Activated CD4-positive, alpha-beta T cell treated with anti-CD3 and anti-CD28 coated beads, Interleukin-10, Interleukin-2, amounts not matched to agents 100 ng/mL and 50 ng/mL, durations not matched to agents 16 hours and 8 hours (primary cell): ENCODE measurements at places on chromosomes 12 and 14.

GRCh38 chr14:53842938-53843337, 113.7 kb downstream of the BMP4 start:
- DNase-seq: no peak

DNA sequence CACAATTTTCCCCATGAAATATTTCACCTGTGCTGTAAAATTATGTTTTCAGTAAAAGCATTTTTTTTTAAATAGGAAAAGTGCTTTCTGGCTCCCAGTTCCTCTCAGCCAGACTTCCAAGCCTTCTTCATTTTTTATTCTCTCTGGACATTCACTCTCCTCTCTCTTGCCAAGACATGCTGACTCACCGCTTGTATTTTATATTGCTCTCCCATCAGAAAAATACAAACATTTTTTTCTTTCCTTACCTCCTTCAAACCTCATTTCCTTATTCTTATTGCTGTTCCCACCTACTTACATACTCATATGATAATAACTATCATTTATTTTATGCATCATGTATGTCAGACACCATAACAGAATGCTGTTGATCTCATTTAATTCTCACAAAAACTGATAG, 37.7 kb upstream of the ZNF641 start:
- no peak for DNase-seq

DNA sequence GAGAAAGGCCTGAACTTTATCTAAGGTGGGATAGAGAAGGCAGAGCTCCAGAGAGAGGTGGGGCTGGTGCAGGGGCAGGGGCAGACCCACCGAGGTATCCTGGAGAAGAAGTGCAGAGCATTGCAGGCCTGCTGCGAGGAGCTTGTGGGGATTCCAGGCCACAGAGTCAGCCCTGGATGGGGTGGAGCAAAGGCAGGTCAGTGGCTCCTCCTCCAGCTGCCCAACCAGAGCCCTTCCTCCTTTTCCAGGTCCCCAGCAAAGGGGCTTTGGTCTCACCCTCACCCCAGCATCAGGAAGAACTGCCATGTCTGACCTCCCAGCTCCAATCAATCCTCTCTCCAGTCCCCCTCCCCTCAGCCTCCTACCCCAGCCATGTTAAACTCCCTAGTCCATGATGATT, 19.8 kb upstream of the ZNF740 start:
- no peak for DNase-seq

DNA sequence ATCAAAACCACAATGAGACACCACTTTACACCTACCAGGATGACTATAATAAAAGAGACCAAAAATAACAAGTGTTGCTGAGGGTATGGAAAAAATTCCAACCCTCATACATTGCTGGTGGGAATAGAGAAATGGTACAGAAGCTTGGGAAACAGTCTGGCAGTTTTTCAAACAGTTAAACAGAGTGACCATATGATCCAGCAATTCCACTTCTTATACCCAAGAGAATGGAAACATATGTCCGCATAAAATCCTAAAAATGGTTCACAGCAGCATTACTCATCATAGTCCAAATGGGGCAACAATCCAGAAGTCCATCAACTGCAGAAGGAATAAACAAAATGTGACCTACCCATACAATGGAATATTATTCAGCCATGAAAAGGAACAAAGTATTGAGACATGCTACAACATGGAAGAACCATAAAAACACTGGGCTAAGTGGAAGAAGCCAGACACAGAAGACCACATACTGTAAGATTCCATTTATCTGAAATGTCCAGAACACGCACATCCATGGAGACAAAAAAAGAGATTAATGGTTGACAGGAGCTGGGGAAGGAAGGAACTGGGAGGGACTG, 44.5 kb downstream of the CHGA start:
- DNase-seq: no peak

DNA sequence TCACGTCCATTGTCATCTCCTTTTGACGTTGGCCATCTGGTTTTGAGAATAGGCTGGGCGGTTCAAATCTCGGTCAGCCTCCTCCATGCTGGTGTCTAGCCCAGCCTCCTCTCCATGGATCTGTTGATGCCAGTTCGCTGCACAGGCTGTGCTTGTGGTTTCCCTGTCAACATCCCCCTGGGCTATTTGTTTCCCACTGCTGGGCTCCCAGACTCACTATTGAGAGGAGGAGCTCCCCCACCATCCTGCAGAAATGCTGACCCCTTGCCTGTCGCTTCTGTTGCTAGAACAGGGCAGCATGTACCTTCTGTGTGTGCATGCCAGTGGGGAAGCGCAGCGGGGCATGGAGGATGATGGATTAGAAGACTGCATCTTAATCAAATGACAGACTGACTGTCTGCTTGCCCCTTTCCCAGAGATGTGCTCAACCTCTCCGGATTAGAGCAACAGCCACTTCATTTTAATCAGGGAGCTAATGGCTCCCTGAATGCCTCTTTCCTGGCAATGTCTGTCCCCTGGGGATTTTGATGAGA, 170.5 kb downstream of the TSPAN9 start:
- no peak for DNase-seq

DNA sequence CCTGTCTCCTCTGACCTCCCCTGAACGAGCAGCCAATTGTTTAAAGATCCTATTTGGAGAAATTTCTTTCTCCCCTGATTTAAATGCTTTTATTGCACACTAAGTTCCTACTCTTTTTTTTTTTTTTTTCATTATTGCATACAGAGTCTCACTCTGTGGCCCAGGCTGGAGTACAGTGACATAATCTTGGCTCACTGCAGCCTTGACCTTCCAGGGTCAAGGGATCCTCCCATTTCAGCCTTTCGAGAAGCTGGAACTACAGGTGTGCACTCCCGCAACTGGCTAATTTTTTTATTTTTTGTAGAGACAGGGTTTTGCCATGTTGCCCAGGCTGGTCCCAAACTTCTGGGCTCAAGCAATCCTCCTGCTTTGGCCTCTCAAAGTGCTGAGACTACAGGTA, 5.2 kb upstream of the P2RX7 start:
- DNase-seq: no peak

GRCh38 chr12:98002887-98003493, 512.4 kb upstream of the TMPO start:
- DNase-seq: peak; percentile 47

- DNase-seq: no peak
These were observed 50.4 kb upstream of the OVCH1 start for GRCh38 chr12:29547864-29548263.

DNA sequence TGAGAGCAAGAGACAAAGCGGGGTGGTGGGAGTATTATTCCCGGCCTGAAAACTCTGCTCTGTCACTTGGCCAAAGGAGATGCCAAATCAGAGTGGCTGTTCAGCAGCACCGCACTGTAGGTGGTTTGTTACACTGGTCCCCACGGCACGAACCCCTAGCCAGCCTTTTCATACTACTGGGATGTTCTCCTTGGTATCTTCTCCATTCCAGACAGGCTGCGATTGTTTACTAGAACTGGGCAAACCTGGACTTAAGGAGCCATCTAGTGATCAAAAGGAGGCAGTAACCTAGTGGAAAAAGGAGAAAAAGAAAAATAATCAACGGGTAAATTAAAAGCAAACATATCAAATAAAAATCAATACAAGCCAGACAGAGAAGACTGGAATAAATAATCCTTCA, 58.9 kb upstream of the TMTC2 start:
- DNase-seq: no peak

DNA sequence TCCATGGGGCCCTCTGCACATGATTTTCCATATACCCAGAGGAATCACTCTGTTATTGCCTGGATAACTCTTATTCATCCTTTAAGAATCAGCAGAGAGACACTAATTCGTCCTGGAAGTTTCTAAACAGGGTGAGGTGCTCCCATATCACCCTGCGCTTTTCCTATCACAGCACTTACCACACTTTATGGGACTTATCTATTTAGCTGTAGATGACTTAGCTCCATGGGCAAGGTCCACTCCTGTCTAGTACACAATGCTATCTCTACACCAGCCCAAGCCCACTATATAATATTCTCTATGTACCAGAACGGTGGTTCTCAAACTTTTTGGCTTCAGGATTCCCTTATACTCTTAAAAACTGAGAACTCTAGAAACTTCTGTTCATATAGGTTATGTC, 111.7 kb downstream of the EFCAB11 start:
- no peak for DNase-seq

GRCh38 chr12:56154246-56154771, 1.9 kb downstream of the MYL6B start:
- no peak for DNase-seq

GRCh38 chr12:11704089-11704488, 54.6 kb downstream of the ETV6 start:
- no peak for DNase-seq

DNA sequence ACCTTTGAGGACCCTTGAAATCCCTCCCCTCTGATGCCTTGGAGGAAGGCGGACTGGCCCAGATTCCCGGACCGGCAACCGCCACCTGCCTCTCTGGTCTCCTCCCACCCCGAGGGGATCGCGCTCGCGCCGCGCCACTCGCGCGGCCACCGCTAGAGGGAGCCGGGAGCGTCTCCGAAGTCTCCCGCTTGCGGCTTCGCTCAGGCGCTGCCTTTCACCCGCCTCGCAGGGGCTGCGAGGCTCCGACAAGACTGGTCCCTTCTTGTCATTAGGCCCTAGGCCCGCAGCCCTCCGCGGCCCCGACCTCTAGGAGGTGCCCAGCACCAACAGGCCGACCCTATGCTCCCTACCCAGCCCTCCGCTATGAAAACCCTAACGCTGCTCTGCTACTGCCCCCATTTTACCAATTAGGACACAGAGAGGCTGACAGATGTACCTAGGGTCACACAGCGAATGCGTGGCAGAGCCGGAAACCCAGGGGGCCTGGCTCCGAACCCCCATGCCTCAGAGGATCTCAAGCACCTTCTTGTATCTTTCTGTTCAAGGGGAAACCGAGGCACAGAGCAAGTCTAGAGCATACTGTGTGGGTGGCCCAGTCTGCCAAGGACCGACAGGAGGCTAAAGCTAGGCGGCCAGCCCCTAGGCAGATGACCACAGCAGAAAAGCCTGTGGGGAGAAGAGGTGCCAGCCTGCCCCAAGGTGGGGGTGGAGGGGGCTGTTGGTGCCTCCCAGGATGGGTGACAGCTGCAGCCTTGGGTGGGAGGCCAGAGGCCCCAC, 21.4 kb upstream of the VSX2 start:
- peak; percentile 82 for DNase-seq

GRCh38 chr12:103696101-103696500, 109.0 kb downstream of the STAB2 start:
- DNase-seq: no peak

DNA sequence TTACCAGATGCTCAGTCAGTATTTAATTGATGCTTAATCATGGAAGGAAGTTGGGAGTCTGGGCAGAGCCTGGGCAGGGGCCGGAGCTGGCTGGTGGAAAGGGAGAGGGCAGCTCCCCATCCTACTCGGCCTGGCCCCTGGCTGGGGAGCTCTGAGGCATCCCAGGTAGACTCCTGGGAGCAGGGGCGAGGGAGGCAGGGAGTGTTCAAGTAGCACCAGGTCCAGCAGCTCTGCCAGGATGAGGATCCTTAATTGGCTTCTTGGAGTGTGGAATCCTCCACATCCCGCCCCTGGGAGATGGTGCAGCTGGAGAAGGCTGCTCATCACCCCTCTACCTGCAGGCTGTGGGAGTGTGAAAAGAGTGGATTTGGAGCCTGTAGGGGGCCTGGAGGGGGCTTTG, 30.9 kb downstream of the SYNDIG1L start:
- no peak for DNase-seq

GRCh38 chr12:5614256-5614655, 182.3 kb downstream of the NTF3 start:
- DNase-seq: no peak

- no peak for DNase-seq
These were observed 1.5 kb downstream of the MLH3 start for GRCh38 chr14:75049731-75050201.

GRCh38 chr12:46546634-46547273, 174.2 kb upstream of the SLC38A2 start:
- DNase-seq: peak; percentile 63

DNA sequence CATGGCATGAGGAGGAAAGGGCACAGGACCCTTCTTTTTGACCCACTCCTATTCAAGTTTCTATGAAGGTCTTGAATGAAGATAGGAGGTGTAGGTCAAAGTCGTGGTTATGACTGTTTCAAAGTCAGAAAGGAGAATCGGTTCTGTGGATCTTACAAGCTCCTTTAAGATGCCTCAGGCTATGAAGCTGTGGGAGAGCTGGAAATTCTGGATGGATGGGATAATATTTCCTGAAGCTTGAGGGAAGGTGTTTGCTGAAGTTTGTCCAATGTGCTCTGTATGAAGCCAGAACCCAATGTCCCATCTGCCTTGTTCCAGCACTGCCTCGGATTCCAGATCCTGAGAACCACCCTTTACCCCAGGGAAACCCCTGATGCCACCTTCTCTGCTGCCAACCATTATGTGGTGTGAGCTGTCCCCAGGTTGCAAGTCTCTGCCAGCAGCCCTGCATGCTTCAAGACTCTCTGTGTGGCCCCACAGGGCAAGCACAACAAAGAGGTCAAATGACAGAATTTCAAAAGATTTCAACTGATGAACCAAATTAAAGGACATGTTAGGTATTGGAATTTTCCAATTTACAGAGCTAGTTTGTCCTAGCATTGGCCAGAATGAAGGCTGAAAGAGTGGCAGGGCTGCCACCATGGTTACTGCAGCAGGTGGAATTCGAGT, 472.0 kb downstream of the RGS6 start:
- no peak for DNase-seq

DNA sequence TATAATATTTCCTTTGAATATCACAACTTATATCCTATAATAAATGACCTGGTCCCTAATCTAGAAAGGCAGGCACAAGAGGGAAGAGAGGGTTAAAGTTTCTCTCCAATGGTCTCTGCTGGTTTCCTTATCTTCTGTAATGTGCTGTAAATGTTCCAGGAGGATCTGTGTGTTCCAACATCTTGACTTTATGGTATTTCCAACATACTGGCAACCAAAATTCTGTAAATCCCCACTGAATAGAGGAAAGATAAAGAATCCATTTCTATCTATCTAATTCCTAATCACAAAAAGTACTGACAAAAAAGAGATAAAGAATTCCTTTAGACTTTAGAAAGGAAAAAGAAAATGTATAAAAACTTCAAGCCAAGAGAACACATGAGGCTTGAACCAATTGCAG, 146.4 kb upstream of the CCDC198 start:
- DNase-seq: no peak

DNA sequence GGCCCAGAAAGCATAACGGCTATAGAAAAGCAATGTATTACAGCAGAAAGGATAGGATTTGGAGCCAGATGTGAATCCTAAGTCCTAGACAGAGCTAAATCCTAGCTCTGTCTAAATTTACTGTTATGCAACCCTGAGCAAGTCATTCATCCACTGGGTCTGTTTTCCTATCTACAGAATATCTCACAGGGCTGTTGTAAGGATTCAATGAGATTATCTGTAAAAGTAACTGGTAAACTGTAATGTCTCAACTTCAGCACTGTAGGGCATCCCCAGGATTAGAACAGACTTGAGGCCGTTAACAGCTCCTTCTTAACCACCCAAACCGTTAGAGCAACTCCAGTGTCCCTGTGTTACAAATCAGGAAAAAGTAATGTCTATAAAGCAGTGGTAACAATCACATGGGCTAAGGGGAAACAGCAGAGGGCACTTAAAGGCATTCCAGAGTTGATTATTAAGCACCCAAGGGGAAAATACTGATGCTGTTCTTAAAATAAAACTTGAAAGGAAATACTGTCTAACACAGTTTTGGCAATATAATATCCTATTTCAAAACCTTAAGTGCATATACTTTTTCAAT, 10.1 kb downstream of the GMFB start:
- no peak for DNase-seq
